ENCODE measurements at places on chromosomes 2 and 18. TPM values are rescaled to one million over a fixed set of nuclear protein-coding genes. Genes with fewer than 3 reads are reported as not detected.
A peak's percentile ranks its signal among the peaks of the same experiment; 100 is the strongest.

EFEMP1 gene
- 25.5 TPM for total RNA-seq

PCARE gene
- total RNA-seq: not detected

GPC1 gene
- total RNA-seq: 65.0 TPM

PKDCC gene
- total RNA-seq: 133 TPM

SRD5A2 gene
- not detected for total RNA-seq

MYL1 gene
- not detected for total RNA-seq

SERPINB4 gene
- total RNA-seq: not detected

FSIP2 gene
- 12.7 TPM for total RNA-seq

RAD51AP2 gene
- total RNA-seq: 1.2 TPM

RNF152 gene
- 23.0 TPM for total RNA-seq

KHK gene
- total RNA-seq: 3.3 TPM

CFAP53 gene
- 0.36 TPM for total RNA-seq

- H3K27me3 ChIP-seq: no peaks in the 10 kb centered on the region
- peak overlapping the region; percentile 53 for H3K27ac ChIP-seq
- no peak for DNase-seq
These were observed 89.8 kb downstream of the CABYR start for GRCh38 chr18:24228667-24229041.

DNA sequence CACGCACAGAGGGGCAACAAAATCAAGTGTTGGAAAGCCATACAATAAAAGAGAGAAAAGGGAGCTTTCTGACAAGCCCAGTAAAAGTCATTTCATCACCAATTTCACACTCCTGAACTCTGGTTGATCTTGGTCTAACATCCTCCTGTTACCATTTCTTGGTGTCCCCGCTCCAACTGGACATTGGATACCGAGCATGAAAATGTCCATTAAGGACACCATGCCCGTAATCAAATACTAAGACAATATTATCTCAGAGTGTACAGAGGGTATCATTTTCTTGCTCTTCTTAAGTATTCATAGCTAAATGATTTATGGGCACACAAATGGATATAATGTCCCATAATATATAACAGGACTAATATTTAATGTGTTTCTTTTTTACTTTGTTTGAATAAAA lies 218.9 kb downstream of the EPHA4 start:
- DNase-seq: no peak
- H3K27me3 ChIP-seq: no peaks in the 10 kb centered on the region

- H3K4me1 ChIP-seq: peaks cover 10% of the 10 kb centered on the region
- DNase-seq: no peak
- H3K27me3 ChIP-seq: no peaks in the 10 kb centered on the region
- no peak overlapping the region for H3K4me3 ChIP-seq
These were observed 49.5 kb upstream of the TMEM87B start for GRCh38 chr2:112005406-112006075.

GRCh38 chr2:160870729-160871465 lies 289.3 kb upstream of the TANK start:
- no peak overlapping the region for H3K4me3 ChIP-seq
- no peak for DNase-seq
- H3K4me1 ChIP-seq: no peaks in the 10 kb centered on the region
- no peaks in the 10 kb centered on the region for H3K36me3 ChIP-seq
- H3K27me3 ChIP-seq: no peaks in the 10 kb centered on the region
- H3K27ac ChIP-seq: no peak overlapping the region

GRCh38 chr2:162839419-162839818 lies 852 bp upstream of the KCNH7 start:
- no peak overlapping the region for H3K27ac ChIP-seq
- peak; percentile 26 for DNase-seq
- peak overlapping the region; percentile 69 for H3K4me3 ChIP-seq
- peaks cover 65% of the 10 kb centered on the region for H3K27me3 ChIP-seq

DNA sequence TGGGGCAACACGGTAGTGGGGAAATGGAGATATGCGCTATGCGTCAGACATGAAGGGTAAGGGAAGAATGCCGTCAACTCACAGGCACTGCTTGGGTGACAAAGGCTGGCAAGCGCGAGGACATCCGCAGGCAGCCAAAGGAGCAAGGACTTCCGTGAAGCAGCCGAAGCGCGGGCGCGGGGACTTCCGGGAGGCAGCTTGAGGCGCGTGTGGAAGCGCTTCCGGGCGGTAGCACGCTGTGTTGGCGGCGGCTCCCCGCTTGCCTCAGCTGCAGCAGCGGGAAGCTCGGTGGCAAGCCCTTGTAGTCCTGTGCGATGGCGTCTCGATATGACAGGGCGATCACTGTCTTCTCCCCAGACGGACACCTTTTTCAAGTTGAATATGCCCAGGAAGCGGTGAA lies at the start of gene PSMA8:
PSMA8 (plus strand) TSS at position 218 of the 400 bp plus-strand sequence; CDS start at position 315, 97 bp downstream.
- H3K4me3 ChIP-seq: no peak within 1 kb of the TSS
- DNase-seq: peak; percentile 17
- no peaks in the 10 kb centered on the region for H3K4me1 ChIP-seq
- no peaks in the 10 kb centered on the region for H3K36me3 ChIP-seq

DNA sequence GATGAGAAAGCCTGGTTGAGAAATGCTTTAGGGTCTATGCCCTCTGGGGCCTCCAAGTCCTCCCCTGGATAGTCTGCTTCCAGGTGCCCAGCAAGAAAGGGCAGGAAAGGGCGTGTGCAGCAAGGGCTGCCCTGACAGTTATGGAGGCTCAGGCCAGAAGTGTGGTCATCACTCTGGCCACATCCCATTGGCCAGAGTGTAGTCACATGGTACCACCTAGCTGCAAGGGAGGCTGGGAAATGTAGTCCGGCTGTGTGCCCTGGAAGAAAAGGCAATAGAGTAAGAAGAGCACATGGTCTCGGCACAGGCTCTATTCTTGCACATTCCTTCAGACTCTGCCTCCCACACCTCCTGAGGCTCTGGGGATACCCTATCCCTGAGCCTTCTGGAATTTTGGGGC lies 35.7 kb downstream of the ODC1 start:
- H3K27me3 ChIP-seq: no peaks in the 10 kb centered on the region
- H3K4me1 ChIP-seq: no peaks in the 10 kb centered on the region
- peak; percentile 66 for DNase-seq
- no peak overlapping the region for H3K27ac ChIP-seq

DNA sequence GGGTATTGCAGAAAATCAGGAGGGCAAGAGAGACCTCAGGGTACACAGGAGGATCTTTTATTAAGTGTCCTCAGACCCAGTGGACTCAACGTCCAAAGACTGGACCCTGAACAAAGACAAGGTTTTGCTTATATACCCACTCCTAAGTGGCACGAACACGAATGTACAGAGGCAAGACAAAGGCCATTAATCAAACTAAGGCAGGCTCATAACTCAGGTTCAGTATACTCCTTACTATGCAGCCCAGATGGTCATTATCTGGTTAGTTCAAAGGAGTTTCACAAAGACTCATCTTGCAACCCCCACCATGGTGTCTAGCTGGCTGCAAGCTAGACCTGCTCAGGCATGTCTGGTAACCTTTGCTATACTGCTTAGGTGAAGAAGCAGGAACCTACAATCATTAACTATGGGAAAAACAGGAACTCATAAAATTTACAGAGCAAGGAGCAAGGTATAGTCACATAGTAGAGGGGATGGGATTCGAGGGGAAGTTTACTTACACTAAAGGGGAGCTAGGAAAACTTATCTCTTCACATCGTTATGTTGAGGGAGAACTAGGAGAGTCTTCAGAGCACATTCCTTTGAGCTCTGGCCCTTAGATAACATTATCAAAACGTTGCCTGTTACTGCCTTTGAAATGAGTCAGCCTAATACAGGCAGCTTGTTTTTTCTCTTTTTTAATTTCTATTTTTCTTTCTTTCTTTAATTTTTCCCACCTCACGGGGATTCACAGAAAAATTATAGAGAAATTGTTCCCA lies 33.9 kb downstream of the SLC4A3 start:
- no peak for DNase-seq
- H3K36me3 ChIP-seq: no peaks in the 10 kb centered on the region
- H3K27ac ChIP-seq: no peak overlapping the region
- H3K27me3 ChIP-seq: no peaks in the 10 kb centered on the region
- H3K4me1 ChIP-seq: no peaks in the 10 kb centered on the region

DNA sequence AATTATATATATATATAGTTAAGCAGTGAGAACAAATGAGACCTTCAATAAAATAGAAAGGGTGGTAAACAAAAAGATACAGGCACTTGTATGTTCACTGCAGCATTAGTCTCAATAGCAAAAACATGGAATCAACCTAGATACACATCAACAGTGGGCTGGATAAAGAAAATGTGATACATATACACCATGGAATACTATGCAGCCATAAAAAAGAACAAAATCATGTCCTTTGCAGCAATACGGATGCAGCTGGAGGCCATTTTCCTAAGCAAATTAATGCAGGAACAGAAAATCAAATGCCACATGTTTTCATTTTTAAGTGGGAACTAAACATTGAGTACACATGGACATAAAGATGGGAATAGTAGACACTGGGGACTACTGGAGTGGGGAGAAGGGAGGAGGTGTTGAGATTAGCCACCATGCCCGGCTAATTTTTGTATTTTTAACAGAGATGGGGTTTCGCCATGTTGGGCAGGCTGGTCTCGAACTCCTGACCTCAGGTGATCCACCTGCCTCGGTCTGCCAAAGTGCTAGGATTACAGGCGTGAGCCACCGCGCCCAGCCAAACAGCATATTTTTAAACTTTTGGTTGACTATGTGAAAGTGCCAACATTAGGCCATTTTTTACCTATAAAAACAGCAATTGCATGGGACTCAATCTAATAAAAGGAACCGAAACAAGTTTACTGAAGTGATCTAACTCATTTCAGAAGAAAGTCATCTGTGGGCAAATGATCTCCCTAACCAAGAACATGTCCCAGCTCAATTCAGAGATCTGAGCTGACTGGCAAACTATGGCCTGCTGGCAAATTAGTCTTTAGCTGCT lies 23.7 kb downstream of the ICA1L start:
- no peak overlapping the region for H3K27ac ChIP-seq
- no peaks in the 10 kb centered on the region for H3K27me3 ChIP-seq
- no peaks in the 10 kb centered on the region for H3K36me3 ChIP-seq
- H3K4me3 ChIP-seq: no peak overlapping the region

DNA sequence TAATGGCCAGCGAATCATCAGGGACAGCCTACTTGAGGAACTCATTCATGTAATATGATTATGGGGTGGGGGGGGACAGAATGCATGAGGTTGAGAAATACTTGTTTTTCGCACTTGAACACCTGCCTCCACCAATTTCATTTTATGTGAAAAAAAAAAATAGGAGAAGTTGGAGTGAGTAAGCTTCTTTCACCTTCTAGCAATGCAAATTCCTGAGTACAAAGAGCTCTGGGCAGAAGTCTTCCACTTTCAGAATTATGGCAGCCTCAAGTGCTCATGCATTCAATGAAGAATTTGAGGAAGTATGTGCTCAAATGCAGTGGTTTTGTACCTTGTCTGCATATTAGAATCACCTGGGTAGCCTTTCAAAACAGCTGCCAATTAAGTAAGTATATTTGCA lies 40.1 kb upstream of the GPD2 start:
- DNase-seq: no peak
- H3K36me3 ChIP-seq: no peaks in the 10 kb centered on the region
- peaks cover 18% of the 10 kb centered on the region for H3K27me3 ChIP-seq
- no peak overlapping the region for H3K27ac ChIP-seq
- H3K4me1 ChIP-seq: no peaks in the 10 kb centered on the region
- H3K4me3 ChIP-seq: no peak overlapping the region

GRCh38 chr2:180583441-180584140 lies 396.8 kb upstream of the UBE2E3 start:
- no peaks in the 10 kb centered on the region for H3K27me3 ChIP-seq
- no peaks in the 10 kb centered on the region for H3K36me3 ChIP-seq
- H3K4me1 ChIP-seq: no peaks in the 10 kb centered on the region
- no peak overlapping the region for H3K4me3 ChIP-seq
- no peak for DNase-seq
- H3K27ac ChIP-seq: no peak overlapping the region

GRCh38 chr2:237568121-237568660 lies 1.8 kb downstream of the PRLH start:
- no peak overlapping the region for H3K4me3 ChIP-seq
- no peak overlapping the region for H3K27ac ChIP-seq
- H3K36me3 ChIP-seq: no peaks in the 10 kb centered on the region
- no peaks in the 10 kb centered on the region for H3K27me3 ChIP-seq
- no peak for DNase-seq

- no peaks in the 10 kb centered on the region for H3K36me3 ChIP-seq
- H3K27ac ChIP-seq: no peak overlapping the region
- H3K27me3 ChIP-seq: no peaks in the 10 kb centered on the region
- DNase-seq: peak; percentile 46
These were observed 647.8 kb upstream of the KLHL29 start for GRCh38 chr2:22737144-22737543.

DNA sequence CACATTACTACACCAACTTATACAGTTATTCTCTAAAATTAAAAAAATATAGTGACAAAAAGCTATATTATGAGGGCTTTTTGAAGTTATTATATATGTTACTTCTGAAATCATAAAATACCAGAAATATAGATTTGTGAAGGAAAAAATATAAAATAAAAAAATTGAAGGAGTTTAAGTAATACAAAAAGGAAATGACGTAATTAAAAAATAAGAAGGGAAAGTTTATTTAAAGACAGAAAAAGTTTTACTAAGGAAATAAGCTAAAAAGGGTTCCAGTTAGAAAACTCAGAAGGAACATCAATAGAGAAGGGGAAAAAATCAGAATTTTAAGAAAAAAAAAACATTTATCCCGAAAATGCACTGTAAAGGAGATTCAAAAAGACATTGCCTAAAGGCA lies 697.1 kb downstream of the MBD2 start:
- no peak overlapping the region for H3K27ac ChIP-seq
- DNase-seq: no peak
- H3K4me1 ChIP-seq: no peaks in the 10 kb centered on the region
- no peaks in the 10 kb centered on the region for H3K36me3 ChIP-seq
- H3K27me3 ChIP-seq: no peaks in the 10 kb centered on the region

DNA sequence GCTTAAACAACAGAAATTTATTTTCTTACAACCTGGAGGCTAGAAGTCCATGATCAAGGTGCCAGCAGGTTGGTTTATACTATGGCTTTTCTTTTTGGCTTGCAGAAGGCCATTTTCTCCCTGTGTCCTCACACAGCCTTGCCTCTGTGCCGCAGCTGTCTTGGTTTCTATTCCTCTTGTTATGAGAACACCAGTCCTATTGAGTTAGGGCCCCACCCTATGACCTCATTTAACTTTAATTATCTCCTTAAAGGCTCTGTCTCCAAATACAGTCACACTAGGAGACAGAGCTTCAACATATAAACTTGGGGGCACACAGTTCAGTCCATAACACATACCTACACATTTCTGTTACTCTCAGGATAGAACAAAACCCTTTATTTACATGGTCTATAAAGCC lies 17.3 kb upstream of the RHOB start:
- DNase-seq: no peak
- H3K27me3 ChIP-seq: no peaks in the 10 kb centered on the region

DNA sequence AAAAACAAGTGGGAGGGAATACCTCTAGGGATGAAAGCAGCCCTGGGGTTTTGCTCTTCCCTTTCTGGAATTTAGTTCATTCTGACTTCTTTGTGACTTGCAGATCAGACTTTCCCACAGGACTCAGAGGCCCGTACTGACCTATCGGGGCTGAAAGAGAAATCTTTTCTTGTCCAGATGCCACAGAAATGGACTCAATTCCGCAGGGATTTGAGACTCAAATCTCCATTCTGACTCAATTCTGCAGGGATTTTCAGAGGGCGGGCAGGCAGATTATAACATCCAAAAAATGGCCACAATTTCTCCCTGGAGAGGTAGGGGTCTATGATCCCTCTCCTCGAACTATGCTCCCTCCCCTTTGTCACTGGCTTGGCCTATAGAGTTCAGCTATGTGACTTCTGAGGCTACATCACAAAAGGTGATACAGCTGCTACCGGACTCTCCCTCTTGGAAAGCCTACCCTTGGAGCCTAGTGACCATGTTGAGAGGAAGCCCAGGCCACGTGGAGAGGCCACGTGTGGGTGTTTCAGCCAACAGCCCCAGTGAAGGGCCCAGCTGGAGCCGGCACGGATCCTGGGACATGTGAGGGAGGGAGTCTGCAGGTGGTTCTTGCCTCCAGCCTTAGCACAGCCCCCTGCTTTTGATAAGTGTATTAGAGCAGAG lies 4.8 kb upstream of the EFHD1 start:
- H3K4me1 ChIP-seq: peaks cover 8% of the 10 kb centered on the region
- peaks cover 45% of the 10 kb centered on the region for H3K27me3 ChIP-seq
- no peak overlapping the region for H3K4me3 ChIP-seq
- no peak overlapping the region for H3K27ac ChIP-seq
